Muscle of arm (tissue), 14 donors: ENCODE measurements at places on chromosomes 4 and X. TPM values are rescaled to one million over a fixed set of nuclear protein-coding genes. Genes with fewer than 3 reads are reported as not detected.

- DNase-seq, result peak; percentile 70
These were observed 6.8 kb upstream of the TCEANC start for GRCh38 chrX:13646154-13646549.

The TEC gene
- polyA plus RNA-seq, result 1.2 TPM

DNA sequence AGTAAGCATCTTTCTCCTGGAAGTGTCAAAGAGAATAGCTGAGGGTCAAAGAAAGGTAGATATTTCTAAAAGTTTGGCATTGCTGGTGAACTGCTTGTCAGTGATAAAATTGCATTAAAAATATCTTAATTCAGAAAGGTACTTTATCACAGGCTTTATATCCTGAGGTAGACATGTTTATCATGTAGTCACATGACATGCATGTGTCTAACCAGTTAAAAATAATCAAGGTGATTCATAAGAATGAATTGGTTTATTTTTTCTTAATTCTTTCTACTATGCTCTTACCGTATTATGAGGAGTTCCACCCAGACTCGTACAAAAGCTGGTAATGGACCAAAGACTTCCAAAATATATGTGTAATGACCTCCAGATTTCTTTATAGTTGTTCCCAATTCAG is 6.1 kb downstream of the SLC7A11 start:
- no peak for DNase-seq

The ELOVL6 gene
- polyA plus RNA-seq, result 9.9 TPM

- DNase-seq, result no peak
These were observed 25.8 kb downstream of the USP9X start for GRCh38 chrX:41110801-41111625.

The ZBTB33 gene
- polyA plus RNA-seq, result 20.7 TPM

- no peak for DNase-seq
These were observed 70.5 kb upstream of the PRSS48 start for GRCh38 chr4:151206241-151207005.

- no peak for DNase-seq
These were observed 112.6 kb downstream of the GLRA2 start for GRCh38 chrX:14641681-14642655.

GRCh38 chrX:39915596-39915995 is 182.2 kb downstream of the BCOR start:
- no peak for DNase-seq
